ENCODE measurements at places on chromosomes 6 and 20.

GRCh38 chr6:65117817-65118409, 589.1 kb downstream of the EYS start:
- DNase-seq, result no peak

- no peak for DNase-seq
These were observed 13.2 kb downstream of the TMEM74B start for GRCh38 chr20:1171461-1172093.

DNA sequence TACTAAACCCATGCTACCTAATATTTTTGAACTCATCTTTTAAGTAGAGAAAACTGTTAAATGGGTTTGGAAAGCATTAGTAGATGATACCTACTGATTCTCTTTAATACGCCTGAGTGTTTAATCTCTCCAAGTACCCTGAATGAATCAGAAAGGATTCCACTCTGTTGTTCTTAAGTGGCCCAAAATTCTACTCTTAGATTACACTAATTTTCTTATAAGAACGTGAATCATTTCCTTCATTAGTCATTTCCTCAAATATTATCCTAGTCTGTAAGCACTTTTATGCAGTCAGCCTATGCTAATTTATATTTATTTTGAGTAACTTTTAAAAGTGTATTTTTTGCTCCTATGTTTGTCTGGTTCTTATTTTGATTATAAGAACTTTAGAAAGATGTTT, 380.0 kb downstream of the BTBD9 start:
- no peak for DNase-seq

- no peak for DNase-seq
These were observed 103.3 kb downstream of the NFATC2 start for GRCh38 chr20:51439160-51439689.

- DNase-seq, result no peak
These were observed 105.9 kb upstream of the PDE10A start for GRCh38 chr6:165768961-165769360.

DNA sequence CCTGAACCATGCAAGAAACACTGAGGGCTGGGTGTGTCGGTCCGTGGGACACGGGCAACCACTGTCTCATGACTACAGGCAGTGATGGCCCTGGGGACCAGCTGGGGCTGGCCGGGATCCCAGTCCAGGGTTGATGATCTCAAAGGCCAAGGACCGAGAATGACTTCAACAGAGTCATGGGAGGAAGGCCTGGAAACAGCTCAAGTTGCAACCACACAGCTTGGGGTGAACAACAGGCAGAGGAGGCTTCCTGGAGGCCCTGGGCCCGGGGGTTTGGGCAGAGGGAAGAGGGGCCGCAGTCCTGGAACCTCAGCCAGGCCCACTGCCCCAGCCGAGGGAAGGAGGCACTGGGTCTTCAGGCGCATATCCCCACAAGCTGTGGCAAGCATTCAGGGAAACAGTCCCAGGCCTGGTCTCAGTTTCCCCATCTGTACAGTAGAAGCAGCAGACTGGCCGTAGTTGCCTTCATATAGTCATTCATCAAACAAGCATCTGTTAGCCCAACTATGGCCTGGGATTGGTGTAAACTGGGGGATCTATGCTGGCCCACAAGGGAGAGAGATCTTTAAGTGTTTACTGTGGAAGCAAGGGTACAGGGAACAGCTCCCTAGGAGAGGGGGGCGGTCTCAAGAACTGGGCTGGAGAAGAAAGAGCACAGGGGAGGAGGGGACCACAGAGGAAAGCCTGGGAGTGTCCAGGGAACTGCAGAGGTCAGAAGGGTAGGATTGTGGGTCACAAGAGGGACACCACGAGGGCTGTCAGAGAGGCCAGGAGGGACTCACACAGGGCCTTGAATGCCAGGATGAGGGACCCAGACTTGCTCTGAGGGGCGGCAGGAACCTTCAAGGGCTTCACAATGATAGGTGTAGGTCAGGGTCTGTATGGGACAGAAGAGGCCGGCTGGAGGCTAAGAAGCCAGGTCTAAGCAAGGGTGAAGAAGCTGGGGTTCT, 2.1 kb downstream of the MYL9 start:
- peak; percentile 90 for DNase-seq

DNA sequence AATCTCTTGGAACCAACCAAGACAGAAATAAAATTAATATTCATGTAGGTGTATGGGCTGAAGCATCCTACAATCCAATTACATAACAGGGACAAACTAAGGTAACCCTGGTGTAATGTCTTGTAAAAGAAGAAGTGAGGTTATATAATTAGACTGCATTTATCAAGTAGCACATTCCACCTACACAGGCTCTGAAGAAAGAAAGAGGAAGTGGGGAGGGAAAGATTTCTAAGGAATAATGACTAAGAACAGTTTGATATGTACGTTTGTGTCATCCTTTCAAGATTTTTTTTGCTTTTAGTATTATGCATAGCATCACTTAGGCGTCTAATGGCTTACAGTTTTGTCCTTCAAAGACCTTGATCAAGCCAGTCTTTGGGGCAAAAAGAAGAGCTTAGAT, 139.7 kb downstream of the PLCB1 start:
- DNase-seq, result no peak

DNA sequence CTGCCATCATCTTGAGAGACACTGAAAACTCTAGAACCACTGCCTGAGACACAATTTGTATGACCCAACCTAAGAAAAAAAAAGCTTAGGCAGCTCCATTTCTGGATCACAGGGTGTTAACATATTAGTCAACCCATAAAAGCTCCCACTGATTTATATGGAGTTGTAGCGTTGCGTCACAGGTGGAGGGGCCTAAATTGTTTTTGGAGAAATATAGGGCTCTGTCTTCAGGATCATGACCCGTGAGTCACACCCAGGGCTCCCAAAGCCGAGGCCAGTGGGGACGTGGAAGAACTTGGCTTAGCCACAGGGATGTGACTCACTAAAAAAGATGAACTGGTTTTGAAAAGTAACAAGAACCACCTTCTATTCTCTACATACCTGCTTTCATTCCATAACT, 116.5 kb upstream of the BMP2 start:
- DNase-seq, result no peak

Data from left ventricle myocardium inferior (tissue), 1 donor.